ENCODE measurements at places on chromosomes 2 and 18. TPM values are rescaled to one million over a fixed set of nuclear protein-coding genes. Genes with fewer than 3 reads are reported as not detected.

DNA sequence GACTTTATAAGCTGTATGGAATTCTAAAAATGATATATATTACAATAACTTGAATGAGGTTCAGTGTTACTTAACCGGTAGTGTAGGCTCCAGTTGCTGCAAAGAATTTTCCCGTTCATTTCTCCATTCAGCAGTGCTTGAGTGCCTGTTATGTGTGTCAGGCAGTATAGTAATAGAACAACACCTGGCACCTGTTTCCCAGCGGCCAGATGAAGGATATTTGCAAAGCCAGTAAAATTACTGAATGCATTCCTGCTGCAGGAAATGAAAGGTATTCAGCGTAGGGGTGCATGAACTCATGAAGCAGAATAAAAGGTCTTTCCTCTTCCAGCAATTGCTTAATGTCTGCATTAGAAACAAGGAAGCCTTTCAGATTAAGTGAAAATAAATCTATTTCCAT, 18.8 kb downstream of the YPEL5 start:
- no peak for DNase-seq
- peaks cover 4% of the 10 kb centered on the region for H3K36me3 ChIP-seq
- peaks cover 7% of the 10 kb centered on the region for H3K4me1 ChIP-seq
- H3K27me3 ChIP-seq, result no peaks in the 10 kb centered on the region
- H3K27ac ChIP-seq, result no peak overlapping the region

GRCh38 chr2:128277961-128278681, 40.5 kb downstream of the HS6ST1 start:
- no peak overlapping the region for H3K4me3 ChIP-seq
- H3K4me1 ChIP-seq, result peaks cover 14% of the 10 kb centered on the region
- peaks cover 20% of the 10 kb centered on the region for H3K36me3 ChIP-seq
- H3K27me3 ChIP-seq, result no peaks in the 10 kb centered on the region

GRCh38 chr2:209470466-209470865, 46.6 kb downstream of the MAP2 start:
- no peak overlapping the region for H3K4me3 ChIP-seq
- no peaks in the 10 kb centered on the region for H3K4me1 ChIP-seq
- no peaks in the 10 kb centered on the region for H3K27me3 ChIP-seq
- no peak overlapping the region for H3K27ac ChIP-seq
- H3K36me3 ChIP-seq, result no peaks in the 10 kb centered on the region

- peak overlapping the region; percentile 59 for H3K27ac ChIP-seq
- H3K4me1 ChIP-seq, result peaks cover 22% of the 10 kb centered on the region
- DNase-seq, result peak; percentile 14
Observed at GRCh38 chr18:51236225-51236624, 38.7 kb upstream of the MEX3C start.

- H3K27ac ChIP-seq, result no peak overlapping the region
- no peak for DNase-seq
- H3K4me3 ChIP-seq, result no peak overlapping the region
- H3K36me3 ChIP-seq, result no peaks in the 10 kb centered on the region
- peaks cover 8% of the 10 kb centered on the region for H3K27me3 ChIP-seq
Observed at GRCh38 chr2:177051278-177051677, 161.3 kb upstream of the HNRNPA3 start.

DNA sequence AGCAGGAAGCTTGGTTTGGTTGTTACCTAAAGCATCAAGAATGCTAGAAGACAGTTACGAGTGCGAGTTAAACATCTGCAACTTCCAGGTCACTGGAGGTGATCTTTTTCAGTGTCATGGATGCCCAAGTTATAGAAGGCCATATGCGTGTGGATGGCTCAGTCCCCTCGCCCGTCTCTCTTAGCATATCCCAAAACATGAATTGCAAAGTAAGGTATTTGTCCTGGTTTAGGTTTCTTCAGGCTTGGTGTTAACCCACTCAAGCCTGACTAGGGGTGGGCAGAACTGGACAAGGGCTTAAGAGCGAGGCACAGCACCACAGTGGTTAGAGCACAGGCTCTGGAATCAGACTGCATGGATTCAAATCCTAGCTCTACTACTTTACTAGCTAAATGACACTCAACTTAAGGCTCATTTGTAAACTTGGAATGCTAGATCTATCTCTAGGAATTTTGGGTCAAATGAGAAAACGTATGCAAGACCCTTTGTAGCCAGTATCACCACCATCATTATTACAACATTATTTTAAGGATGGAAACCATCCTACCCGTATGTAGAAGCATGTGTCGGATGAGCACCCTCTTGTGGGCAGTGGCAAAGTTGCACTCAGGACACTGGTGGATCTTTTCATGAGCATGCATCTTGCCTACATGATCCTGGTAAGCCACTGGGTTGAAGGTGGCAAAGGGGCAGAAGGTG, 11.2 kb downstream of the ZNF142 start:
- H3K4me1 ChIP-seq, result peaks cover 9% of the 10 kb centered on the region
- peaks cover 58% of the 10 kb centered on the region for H3K36me3 ChIP-seq
- H3K27me3 ChIP-seq, result no peaks in the 10 kb centered on the region
- peak; percentile 66 for DNase-seq
- no peak overlapping the region for H3K4me3 ChIP-seq

DNA sequence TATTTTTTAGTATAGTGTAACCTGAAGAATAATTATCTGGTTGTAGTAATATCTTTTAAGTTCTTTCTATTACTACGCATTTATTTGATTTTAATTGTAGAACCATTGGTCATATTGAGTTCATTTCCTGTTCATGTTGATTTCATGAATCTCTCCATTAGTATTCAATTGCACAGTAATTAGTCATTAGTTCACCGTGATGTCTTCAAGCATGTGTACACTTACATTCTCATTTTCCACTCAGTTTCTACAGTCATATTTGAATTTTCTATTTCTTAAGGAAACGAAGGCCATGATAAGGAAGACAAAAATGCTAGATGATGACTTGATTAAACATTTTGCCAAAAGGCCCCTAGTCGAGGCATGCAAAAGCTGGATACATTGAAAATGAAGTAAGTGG, 333.7 kb upstream of the FANCL start:
- H3K36me3 ChIP-seq, result no peaks in the 10 kb centered on the region
- DNase-seq, result no peak
- H3K4me3 ChIP-seq, result no peak overlapping the region
- peaks cover 4% of the 10 kb centered on the region for H3K27me3 ChIP-seq

DNA sequence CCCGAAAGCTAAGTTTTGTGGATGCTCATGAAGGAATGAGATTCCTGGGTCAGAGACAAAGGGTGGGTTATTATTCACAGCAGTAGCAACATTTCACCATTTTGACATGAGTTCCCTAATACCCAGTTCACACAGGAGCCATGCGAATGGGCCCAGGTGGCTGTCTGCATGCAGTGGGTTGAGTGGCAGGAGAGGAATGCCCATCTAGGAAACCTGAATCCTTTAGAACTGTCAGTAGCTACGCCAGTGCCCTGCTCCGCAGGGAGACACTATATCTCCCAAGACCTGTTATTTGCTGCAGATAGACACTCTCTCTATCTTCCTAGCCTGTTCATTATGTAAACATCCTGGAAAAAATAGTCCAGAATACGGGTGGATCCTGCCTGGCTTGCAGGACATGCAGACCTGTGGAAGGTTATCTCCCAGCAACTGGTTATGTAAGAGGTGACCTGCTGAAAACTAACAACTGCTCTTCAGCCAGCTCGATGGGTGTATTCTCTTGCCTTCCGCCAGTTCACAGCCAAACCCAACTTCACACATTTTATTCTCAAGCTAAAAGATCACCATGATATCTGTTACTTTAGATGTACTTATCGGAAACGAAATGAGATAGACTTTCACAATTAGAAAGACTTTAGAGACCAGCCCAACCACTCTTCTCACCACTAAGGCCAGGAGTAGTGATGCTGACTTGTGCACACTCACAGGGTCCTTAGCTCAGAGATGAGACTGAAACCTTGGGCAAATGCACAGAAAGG, 59.1 kb downstream of the MBP start:
- H3K4me1 ChIP-seq, result peaks cover 86% of the 10 kb centered on the region
- H3K27ac ChIP-seq, result peak overlapping the region; percentile 80
- peaks cover 25% of the 10 kb centered on the region for H3K36me3 ChIP-seq
- H3K4me3 ChIP-seq, result peak overlapping the region; percentile 13
- H3K27me3 ChIP-seq, result no peaks in the 10 kb centered on the region

- DNase-seq, result no peak
- peak overlapping the region; percentile 36 for H3K27ac ChIP-seq
- H3K4me1 ChIP-seq, result peaks cover 23% of the 10 kb centered on the region
- no peaks in the 10 kb centered on the region for H3K27me3 ChIP-seq
- H3K36me3 ChIP-seq, result peaks cover 43% of the 10 kb centered on the region
Observed at GRCh38 chr2:25749676-25750075, 76.3 kb upstream of the DTNB start.

DNA sequence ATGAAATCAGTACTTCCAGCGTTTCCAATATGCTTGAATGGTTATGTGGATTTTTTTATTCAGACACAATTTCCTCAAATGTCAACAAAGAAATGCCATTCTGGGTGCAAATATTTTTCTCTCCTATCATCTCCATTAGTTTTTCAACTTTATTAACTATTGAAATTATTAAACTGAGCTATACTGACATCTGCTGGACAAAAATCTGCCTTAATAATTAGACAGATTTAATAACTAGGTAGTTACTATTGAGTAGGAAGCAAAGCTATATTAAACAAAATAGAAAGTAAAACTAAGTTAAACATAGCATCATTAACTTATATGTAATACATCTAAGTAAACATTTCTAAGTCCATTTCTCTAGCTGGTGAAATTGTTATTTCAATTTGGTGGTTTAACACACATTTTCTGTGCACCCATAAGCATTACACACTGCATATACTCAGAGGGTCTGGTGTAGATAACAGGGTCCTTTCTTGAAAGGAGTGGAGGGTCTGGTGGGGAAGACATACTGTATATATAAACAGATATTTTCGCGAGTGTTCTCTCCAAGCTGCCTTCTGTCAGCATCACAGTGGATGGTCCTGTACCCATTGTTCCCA, 77.0 kb downstream of the LANCL1 start:
- H3K4me1 ChIP-seq, result no peaks in the 10 kb centered on the region
- no peak overlapping the region for H3K4me3 ChIP-seq
- no peaks in the 10 kb centered on the region for H3K36me3 ChIP-seq
- no peak for DNase-seq
- H3K27me3 ChIP-seq, result no peaks in the 10 kb centered on the region

DNA sequence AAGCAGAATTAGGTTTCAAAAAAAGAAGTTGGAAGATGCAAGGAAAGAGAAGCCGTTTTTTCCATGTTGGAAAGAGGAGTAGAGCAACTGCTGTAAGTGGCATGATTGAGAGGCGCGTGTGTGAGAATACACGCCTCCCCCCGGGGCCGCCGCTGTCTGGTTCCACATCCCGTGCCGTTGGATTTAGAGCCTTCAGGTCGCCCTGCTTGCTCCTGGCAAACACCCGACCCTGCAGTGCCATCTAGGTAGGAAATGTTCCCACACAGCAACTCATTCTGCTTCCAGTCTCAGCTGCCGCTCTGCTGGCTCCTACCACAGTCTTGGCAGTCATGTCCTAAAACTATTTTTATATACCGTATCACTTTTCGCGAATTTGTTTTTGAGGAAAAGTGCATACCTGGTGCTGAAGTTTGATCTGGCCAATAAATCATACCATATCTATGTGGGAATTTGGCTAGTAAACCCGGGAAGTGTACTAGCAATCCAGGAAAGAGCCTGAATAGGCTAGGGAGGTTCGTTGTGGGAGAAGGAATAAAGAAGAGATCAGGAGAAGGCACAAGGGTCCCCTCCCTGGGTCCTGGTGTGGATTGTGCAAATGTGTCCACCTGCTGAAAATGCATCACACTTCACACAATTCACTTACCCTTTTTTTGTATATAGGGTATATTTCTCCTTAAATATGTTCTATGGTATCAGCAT, 372.7 kb downstream of the FBXO15 start:
- H3K27me3 ChIP-seq, result no peaks in the 10 kb centered on the region
- no peaks in the 10 kb centered on the region for H3K4me1 ChIP-seq
- no peak overlapping the region for H3K27ac ChIP-seq
- H3K4me3 ChIP-seq, result no peak overlapping the region
- no peaks in the 10 kb centered on the region for H3K36me3 ChIP-seq

Gene SLC40A1
- total RNA-seq, result 4.7 TPM

Gene ORC2
- 65.1 TPM for total RNA-seq

Gene PPP1CB
- total RNA-seq, result 238 TPM

Gene ACADL
- not detected for total RNA-seq

Gene NT5DC4
- not detected for total RNA-seq

All from activated CD4-positive, alpha-beta memory T cell treated with anti-CD3 and anti-CD28 coated beads for 36 hours (primary cell).